ENCODE measurements at places on chromosomes 2 and 18.

DNA sequence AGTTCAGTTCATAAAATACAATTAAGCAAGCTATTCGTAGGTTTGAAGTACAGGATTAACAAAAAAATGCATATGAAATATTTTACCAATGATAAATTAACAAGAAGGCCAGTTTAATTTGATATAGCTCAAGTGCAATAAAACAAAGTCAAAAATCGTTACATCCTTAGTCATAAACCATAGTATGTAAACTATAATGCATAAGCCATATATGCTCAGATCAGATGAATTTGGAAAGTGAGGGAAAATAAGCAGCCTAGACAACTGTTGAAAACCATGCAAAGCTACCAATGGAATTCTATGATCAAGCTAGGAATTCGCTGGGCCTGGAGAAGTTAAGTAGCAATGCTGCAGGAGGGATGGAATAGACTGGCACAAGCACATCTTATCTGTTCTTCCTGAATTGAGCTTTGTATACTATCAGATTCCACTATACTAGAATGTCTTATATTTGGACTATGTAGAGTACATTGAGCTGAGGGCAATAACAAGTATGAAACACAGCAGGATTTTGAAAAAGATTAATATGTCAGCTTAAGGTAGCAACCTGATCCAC is 682.0 kb downstream of the IRS1 start:
- DNase-seq: no peak

DNA sequence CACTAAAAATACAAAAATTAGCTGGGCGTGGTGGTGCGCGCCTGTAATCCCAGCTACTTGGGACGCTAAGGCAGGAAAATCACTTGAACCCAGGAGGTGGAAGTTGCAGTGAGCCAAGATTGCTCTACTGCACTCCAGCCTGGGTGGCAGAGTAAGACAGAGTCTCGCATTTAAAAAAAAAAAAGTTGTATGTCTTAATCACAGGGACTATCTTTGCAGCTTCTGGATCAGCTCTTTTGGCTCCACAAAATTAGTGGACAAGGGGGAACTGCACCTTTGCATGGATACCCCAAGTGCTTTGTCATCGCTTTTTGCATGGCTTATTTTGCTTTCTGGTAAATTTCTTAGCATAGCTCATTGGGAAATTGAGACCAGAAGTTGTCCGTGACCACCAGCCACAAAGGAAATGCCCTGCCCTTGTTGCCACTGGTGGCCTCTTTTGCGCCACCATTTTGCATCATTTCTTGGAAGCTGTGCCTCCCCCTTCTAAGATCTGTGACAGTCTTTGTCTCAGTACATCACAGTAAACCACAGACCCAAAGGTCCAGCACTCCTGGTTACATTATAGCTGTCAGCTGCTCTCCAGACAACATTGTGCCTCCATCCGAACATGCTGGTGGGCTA is 43.9 kb upstream of the PCBP1 start:
- DNase-seq: no peak

GRCh38 chr2:109475531-109476210 is 138.1 kb downstream of the SEPTIN10 start:
- DNase-seq: no peak

- DNase-seq: no peak
Measured at GRCh38 chr18:40949114-40949950, 1005.7 kb upstream of the PIK3C3 start.

GRCh38 chr2:100554798-100555407 is 7.9 kb upstream of the PDCL3 start:
- no peak for DNase-seq

DNA sequence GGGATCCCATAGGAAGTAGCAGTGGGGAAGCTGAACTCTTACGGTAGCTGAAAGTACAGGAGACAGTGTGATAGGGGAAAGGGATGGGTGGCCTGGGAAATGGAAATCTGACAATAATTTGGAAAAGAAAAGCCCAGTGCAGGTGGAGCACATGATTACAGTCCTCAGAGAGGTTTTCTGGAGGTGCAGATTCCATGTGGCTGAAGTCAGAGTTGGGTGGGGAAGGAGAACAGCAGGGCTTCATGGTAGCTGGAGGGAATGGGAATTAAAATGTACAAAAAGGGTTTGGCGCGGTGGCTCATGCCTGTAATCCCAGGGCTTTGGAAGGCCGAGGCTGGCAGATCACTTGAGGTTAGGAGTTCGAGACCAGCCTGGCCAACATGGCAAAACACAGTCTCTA is 12.2 kb downstream of the HRH4 start:
- DNase-seq: no peak

DNA sequence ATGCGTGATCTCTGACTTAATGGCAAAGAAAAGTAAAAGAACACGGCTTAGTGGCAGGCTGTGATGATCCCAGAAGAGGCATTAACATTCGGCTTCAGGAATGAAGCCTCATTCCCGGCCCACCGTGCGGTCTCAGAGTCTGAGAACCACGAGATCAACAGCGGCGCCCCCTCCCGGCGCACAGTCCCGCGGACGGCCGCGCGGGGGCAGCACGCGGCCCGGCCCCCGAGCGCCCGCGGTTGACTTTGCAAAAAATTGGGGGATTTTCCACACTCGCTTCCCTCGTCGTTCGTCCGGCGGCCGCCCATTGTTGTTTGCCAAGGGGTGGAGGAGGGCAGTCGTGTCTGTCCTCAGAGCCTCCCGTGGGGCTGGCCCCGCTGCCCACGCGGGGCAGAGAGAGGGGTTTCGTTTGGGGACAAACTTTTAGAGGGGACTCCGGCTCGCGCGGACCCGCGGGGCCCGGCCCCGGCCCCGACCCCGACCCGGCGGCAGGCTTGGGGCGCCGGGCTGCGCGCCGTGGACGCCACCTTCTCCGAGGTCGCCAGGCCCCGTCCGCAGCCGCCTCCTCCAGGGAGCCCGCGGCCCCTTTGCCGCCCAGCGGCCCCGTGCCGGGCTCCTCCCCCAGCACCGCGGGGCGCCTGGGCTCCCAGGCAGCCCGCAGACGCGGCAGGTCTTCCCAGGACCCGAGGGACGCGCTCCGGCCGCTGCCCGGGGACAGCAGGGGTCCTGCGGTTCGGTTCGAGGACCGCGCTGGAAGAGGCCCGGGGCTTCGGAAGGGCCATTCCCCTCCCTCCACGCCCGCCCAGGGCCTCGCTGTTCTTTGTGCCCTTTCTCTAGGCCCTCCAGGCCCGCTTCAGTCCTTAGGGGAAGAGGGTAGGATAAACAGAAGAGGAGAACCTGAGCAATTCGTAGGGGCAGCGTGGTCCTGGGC is 3.4 kb upstream of the HS6ST1 start:
- peak; percentile 76 for DNase-seq

- DNase-seq: no peak
Measured at GRCh38 chr2:3355951-3356569, 21.6 kb downstream of the EIPR1 start.

GRCh38 chr2:222939208-222939856 is 78.5 kb downstream of the ACSL3 start:
- DNase-seq: peak; percentile 72

GRCh38 chr2:121128741-121129659 is 156.0 kb downstream of the TFCP2L1 start:
- peak; percentile 1 for DNase-seq

DNA sequence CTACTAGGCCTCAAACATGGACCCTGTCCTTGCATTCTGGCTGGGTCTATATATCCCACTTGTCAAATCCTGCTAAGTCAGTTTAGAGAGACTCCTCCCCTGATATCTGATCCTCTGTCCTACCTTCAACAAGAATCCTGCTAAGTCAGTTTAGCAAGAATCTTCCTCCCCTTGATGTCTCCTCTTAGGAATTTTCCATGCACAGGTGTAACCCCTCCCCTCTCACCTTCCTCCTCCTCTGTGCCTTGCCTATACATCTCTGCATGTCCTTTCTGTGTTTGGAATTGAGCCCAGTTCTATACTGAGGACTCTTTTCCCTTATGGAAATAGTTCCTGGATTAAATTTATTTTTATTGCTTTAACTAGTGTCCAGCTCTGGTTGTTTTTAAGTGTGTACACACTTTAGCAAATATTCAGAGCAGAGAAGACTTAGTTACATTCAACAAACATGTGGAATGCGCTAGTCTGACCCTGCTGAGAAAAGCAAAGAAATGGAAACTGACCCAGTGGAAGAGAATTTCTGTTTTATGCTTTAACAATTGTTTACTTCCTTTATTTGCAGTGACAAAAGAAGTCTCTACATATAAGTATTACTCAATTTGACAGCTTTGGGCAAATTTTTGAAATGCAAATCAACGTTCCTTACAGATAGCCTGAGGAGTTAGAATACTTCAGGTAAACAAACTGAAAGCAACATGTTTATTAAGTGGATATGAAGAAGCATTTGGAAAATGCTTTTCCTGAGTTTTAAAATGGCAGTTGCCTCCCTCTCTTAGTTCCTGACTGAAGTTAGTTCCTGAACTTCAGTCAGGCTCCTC is 80.6 kb downstream of the RIT2 start:
- DNase-seq: no peak

DNA sequence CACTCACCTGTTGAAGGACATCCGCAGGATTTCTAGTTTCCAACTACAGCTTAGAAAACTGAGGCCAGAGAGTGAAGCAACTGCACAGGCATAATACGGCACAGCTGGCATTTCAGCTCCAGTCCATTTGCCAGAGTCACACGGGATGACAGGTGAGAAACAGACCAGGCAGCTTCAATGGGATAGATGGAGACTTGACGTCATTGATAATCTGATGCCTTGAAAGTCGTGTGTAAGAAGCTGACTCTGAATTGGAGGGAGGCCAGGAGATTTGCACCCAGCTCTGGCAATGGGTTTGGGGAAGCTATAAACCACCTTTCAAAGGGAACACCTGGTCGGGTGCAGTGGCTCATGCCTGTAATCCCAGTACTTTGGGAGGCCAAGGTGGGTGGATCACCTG is 12.4 kb upstream of the DNMT3A start:
- DNase-seq: no peak

- DNase-seq: no peak
Measured at GRCh38 chr2:156590085-156590739, 154.0 kb downstream of the GPD2 start.

GRCh38 chr2:29761278-29761677 is 160.1 kb downstream of the ALK start:
- no peak for DNase-seq

- DNase-seq: no peak
Measured at GRCh38 chr2:218262631-218263586, 2.1 kb downstream of the GPBAR1 start.

DNA sequence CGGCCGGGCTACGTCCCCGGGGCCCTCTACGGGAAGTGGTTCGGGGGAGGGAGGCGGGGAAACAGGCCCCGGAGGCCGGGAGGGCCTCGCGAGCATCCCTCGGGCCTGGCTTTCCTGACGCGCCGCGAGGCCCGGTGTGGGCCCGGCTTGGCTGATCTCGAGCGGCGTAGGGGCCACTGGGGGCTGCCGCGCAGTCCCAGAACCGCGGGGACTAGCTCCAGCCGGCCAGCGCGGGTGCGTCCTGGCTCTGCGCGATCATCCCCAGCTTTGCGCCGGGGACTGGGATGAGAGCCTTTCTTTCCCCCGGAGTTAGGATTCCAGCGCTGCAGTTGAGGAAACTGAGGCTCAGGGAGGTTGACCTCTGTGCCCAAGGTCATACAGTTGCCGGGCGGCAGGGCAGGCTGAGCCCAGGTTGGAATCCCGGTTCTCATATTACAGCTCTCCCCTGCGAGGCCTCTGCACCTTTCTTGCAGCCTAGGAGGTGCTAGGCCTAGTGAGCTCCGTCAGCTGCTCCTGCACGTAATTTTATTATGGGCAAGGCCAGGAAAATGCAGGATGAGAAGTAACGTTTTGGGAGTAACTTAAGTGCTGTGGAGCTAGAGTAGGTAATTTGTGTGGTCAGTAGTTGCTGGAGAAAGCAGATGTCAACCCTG is 501 bp downstream of the LPIN1 start:
- DNase-seq: peak; percentile 34

Measured in kidney glomerular epithelial cell (primary cell).